ENCODE measurements at places on chromosomes 6 and 20.

GRCh38 chr6:53910834-53911233, 116.0 kb downstream of the LRRC1 start:
- DNase-seq: no peak

GRCh38 chr6:43911354-43912115, 141.5 kb downstream of the VEGFA start:
- DNase-seq: peak; percentile 6

DNA sequence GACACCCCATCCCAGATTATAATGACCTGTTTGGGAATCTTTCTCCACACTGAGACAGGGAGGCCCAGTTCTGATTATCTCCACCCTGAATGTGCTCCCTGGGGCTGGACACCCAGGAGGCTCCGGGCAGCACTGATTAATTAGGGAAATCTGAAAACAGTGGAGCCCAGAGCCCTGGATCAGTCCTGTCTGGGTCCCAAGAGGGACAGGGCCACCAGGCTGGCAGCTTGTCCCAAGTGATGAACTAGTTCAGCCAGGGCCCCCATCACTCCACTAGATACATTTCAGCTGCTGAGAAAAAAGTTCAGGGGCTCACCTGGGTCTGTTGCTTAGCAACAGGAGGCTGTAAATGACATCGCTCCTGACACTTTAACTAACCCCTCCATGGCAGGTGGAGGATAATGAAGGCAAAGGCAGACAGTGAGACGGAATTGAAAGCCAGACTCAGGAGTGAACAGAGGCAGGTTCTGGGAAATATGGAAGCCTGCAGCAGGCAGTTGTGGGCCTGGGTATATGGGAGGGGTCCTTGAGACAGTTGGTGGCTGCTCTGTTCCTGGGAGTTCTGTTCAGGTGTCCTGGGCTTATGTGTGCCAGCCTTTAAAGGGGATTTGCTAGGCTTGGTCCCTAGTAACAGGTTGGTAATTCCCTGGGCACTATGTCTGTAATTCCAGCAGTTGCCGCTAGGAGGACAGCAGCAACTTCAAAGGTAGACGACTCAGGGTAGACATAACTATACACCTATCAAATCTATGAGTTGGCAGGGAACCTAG, 78.3 kb upstream of the CTNNBL1 start:
- no peak for DNase-seq

GRCh38 chr6:105907991-105908390, 178.1 kb upstream of the PRDM1 start:
- no peak for DNase-seq

DNA sequence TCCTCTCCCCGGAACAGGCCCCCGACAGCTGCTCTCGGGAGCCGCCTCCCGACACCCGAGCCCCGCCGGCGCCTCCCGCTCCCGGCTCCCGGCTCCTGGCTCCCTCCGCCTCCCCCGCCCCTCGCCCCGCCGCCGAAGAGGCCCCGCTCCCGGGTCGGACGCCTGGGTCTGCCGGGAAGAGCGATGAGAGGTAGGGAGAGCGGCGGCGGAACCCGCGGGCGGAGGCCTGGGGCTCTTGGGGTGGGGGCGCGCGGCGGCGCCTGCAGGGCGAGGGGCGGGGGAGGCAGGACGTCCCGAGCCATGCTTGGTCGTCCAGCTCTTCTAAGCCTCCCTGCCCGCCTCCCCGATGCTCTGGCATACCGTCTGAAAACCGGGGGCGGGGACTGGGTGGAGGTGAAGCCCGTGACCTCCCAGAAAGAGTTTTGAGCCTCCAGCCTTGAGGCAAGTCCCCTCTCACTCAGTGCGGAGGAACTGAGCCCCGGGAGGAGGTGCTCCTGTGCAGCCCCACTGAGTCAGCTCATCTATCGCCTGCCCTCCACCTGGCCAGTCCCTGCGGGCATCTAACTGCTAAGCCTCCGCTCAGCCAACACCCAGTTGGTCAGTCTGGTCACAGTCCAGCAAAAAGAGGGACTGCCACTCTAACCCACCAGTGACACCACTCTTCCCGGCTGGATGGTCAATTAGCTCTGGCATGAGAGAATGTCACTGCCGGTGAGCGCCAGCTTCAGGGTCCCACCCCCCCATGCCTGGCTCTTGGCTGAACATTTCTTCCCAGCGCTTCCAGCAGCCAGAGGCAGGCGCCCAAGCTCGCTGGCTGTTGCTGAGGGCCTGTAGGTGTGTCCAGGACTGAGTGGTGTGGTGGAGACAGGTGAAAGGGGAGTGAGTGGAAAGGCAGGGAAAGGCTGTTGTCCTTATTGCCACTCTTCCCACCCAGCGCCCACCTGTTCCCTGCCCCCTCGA, 482 bp downstream of the DDR1 start:
- peak; percentile 58 for DNase-seq
